ENCODE measurements at places on chromosomes 12 and 14. TPM values are rescaled to one million over a fixed set of nuclear protein-coding genes. Genes with fewer than 3 reads are reported as not detected.

Gene TMPRSS12
- not detected for total RNA-seq

Gene RNASE2
- total RNA-seq = 2.6 TPM

Gene PTPN21
- 30.8 TPM for total RNA-seq

Gene ZNF84
- total RNA-seq = 15.1 TPM

Gene ZNF268
- total RNA-seq = 6.8 TPM

DNA sequence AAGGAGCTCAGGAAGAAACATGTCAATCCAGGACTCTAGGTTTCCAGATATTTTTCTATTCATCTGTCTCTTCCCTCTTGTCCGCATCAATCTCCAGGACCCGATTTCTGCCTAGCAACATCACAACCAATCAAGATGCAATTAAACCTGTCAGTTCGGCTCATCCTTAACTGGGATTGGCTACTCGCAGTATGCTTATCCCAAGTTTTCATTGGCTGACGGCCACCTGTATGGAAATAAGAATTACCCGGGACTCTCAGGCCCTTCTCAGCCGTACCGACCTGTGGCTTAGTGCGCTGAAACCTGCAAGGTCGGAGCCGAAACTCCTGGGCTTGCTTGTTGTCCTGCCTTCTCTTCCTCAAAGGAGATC, 20.4 kb upstream of the ATP5MC2 start:
- DNase-seq = no peak

DNA sequence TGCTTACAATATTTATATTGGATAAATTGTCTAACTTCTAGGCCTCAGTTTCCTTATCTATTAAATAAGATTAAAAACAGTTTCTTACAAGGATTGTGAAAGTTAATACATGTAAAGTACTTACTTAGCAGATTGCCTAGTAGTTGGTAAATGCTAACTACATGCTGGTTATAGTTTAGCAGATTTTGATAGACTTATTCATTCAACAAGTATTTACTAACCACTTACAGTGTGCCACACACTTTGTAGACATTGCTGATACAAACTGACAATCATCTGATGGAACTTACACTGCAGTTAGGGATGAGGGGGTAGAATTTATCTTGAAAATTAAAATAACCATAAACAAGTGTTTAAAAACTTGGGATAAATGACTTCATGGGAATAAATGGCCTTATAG, 50.4 kb downstream of the ARID2 start:
- no peak for DNase-seq

- DNase-seq = no peak
Observed at GRCh38 chr12:48627556-48627955, 54.5 kb downstream of the KANSL2 start.

DNA sequence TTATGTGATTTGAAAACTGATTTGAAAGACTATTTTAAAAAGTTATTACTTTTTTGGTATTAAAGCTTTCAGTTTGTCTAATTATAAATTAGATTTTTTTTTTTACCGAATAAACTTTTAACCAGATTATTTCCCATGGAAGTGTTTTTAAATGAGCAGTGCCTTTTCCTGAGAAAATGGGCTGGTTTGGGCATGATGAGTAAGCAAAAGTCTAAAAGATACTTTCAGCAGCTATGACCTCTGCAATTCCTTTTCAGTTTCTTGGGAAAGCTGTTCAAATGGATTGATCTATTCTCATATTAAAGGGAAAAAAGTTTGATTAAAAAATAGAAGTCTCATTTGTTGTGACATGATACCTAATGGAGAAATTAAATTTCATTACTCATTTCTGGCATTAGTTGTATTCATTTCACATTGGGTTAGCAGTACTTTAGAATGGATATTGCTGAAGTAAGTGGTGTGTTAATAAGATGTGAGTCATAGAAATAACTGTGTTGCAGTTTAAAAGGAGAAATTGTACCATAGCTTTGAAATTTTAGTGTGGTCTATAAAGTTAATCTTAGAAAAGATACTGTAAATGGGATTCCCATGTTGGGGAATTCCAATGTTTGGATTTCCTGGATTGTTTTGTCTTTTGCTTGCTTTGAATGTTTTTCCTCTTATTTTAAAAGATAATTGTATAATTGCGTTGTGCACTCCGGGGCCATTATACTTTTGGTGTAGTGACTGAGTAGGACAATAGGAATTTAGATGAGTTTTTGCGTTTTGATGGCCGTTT, 21.0 kb downstream of the KTN1 start:
- DNase-seq = no peak

DNA sequence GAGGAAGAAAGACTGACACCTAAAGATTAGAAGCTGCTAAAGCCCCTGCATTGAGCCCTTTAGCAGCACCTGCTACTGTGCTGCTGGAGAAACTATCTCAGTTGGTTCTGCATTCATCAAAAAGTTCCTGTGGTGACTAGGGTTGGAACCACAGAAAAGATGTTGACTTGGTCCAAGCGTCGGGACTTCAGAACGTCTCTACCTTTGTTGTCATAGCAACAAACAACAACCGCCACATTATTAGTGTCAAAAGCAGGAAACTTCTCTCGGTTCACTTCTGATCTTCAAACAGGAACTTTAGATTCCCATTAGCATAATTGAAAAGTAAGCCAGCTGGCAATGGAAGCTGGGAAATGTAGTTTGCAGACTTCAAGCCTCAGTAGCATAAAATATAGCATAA, 368.0 kb downstream of the SEC23A start:
- no peak for DNase-seq

DNA sequence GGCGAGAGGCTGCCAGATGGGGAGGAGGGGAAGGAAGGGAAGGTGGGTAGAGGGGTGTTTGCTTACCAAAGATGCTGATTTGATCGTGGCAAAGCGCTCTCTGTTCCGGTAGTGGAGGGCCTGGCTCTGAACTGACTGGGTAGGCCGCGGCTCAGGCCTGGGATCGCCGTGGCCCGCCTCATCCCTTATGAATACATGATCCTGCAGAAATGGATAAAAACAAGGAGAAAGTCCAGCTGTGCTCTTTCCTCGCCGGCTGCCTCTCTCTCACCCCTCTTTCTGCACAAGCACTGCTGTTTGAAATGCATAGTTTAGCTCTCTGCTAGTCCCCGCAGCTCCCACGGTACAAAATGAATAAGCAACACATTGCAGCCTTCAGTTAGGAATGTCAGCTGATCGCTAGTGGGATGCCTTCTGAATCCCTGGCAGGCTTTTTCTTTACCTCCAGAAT, 53.8 kb downstream of the PEBP1 start:
- DNase-seq = no peak

Measured in Right ventricle myocardium inferior (tissue), 1 donor.